ENCODE measurements at places on chromosomes 5 and 9. TPM values are rescaled to one million over a fixed set of nuclear protein-coding genes. Genes with fewer than 3 reads are reported as not detected.
A peak's percentile ranks its signal among the peaks of the same experiment; 100 is the strongest.

The CAMK4 gene
- total RNA-seq, result 0.21 TPM

The SPINK13 gene
- total RNA-seq, result not detected

The MOB3B gene
- 3.7 TPM for total RNA-seq

The ZMAT2 gene
- 70.4 TPM for total RNA-seq

The CD74 gene
- not detected for total RNA-seq

The PRDM9 gene
- total RNA-seq, result not detected

The SPINK4 gene
- total RNA-seq, result not detected

The RNF20 gene
- 38.4 TPM for total RNA-seq

DNA sequence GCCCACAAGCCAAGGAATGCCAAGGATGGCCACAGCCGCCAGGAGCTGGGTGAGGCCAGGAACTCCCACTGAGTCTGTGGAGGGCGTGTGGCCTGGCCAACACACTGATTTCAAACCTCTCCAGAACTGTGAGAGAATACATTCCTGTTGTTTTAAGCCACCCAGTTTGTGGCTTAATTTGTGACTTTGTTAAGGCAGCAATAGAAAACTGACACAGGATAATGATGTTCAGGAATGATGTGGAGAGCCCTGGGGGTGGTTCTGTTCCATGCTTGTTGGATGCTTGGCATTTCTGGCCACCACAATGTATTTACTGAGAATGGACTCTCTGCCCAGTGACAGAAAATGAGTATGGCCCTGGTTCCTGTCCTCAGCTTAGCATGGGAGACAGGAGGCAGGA is 82.8 kb downstream of the DAP start:
- DNase-seq, result no peak

GRCh38 chr9:91261417-91261816 is 100.3 kb downstream of the AUH start:
- DNase-seq, result no peak

GRCh38 chr5:175253597-175253996 is 190.4 kb downstream of the DRD1 start:
- DNase-seq, result no peak

GRCh38 chr5:174221946-174222345 is 176.4 kb downstream of the NSG2 start:
- DNase-seq, result no peak

- no peak for DNase-seq
Observed at GRCh38 chr5:128466980-128467379, 71.1 kb downstream of the FBN2 start.

DNA sequence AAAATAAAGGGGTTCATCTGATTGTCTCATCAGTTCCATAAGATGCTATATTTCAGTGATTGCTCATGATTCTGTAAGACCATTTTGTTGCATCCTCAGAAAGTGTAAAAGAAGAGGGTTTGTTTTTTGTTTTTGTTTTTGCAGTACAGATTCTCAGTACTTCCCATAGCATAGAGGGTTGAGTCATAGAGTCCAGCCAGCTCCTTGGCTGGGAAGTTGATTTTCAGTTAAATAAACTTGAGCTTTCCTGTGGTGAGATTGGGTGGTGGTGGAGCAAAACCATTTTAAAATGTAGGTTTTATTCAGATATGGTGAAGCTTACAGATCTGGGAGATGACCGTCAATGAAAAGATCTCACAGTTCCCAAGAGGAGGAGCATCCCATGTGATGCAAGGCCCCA is 48.2 kb downstream of the DAPK1 start:
- DNase-seq, result peak; percentile 26

DNA sequence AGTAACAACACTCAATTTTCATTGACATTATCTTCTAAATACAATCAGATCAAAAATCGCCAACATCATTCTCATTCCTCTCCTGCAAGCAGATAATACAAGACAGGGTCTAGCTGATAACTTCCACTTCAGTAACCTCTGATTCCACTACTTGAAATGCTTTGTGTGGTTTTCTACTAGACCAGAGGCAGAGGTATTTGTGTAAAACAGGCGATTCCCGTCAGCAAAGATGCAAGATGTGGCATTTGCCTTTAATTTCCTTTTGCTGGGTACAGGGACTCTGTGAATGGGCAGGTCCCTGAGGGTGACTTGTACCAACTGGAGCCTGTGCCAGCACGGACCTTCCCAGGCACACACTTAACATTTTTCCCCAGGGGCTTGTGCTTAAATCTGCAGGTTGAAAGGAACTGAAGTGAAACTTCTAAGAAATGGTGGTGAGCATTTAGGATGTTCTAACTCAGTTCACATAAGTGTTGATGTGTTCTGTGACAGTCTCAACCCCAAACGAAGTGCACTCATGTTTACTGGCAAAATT is 625.5 kb upstream of the WWC1 start:
- DNase-seq, result no peak

DNA sequence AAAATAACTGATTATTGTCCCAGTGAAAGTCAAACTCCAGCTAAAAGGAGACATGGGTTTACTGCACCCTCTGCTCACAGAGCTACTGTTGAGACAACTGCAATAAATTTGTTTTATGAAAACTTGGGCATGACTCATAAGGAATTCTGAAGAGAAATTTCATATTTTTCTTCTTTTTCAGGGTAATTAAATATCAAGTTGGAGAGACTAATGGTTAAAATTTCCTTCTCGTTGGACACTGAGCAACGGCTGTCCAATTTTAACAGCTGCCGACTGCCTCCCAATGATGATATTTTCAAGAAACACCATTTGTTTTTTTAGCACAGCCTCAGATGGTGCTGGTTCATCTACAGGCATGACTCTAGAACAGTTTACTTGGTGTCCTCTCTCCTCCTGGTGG is 259.2 kb upstream of the RGMB start:
- DNase-seq, result no peak

DNA sequence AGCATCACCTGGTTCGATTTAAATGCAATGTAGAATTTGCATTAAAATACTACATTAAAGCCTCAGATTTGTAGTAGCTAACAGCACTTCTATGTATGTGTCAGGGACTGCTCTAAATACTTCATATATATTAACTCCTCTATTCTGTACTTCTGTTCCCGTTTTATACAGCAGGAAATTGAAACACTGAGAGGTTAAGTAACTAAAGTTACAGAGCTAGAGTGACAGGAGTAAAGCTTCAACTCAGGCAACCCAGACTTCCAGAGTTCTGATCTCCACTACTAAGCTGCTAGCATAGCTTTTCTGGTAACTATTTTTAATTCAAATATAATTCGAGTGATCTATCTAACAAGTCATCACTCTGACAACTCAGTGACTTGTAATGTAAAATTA is 619 bp upstream of the APC start:
- DNase-seq, result no peak

GRCh38 chr5:172901012-172901780 is 58.0 kb upstream of the RPL26L1 start:
- peak; percentile 87 for DNase-seq

DNA sequence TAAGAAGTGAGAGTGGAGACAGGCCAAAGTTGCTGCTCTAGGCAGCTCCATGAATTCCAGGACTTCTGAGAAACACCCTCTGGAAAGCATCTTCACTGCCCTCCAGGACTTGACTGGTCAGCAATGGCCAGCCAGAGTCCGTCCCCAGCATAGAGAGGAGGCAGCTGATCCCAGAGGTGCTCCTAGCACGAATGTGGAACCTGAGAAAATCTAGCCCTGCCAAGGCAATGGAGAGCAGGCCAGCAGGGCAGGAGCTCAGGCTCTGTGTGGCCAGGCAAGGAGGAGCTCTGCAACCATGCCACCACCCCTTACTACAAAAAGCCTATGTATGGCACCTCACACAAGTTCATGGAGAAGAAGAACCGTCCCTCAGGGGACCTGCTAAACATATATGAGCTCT is 56.1 kb upstream of the SPTLC1 start:
- no peak for DNase-seq

DNA sequence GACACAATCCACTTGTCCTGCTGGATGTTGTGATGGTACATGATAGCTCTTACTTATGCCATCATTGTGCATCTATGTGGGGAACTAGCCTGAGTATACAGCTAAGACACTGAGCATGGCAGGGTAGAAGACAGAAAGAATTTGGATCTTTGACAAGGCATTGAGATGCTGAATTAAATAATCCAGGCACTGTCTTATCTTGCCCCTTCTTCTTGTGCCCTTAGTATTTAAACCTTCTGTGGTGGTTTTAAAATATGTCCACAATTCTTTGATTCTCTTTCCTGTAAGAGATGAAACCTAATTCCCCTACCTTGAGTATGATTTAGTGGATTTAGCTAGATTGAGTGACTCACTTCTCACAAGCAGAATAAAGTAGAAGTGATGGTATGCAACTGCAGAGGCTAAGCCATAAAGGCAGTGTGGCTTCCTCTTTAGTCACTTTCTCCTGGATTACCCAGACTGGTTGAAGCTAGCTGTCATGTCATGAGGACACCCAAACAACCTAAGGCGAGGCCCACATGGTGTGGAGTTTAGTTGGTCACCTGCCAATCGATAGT is 174.0 kb upstream of the NREP start:
- peak; percentile 68 for DNase-seq

DNA sequence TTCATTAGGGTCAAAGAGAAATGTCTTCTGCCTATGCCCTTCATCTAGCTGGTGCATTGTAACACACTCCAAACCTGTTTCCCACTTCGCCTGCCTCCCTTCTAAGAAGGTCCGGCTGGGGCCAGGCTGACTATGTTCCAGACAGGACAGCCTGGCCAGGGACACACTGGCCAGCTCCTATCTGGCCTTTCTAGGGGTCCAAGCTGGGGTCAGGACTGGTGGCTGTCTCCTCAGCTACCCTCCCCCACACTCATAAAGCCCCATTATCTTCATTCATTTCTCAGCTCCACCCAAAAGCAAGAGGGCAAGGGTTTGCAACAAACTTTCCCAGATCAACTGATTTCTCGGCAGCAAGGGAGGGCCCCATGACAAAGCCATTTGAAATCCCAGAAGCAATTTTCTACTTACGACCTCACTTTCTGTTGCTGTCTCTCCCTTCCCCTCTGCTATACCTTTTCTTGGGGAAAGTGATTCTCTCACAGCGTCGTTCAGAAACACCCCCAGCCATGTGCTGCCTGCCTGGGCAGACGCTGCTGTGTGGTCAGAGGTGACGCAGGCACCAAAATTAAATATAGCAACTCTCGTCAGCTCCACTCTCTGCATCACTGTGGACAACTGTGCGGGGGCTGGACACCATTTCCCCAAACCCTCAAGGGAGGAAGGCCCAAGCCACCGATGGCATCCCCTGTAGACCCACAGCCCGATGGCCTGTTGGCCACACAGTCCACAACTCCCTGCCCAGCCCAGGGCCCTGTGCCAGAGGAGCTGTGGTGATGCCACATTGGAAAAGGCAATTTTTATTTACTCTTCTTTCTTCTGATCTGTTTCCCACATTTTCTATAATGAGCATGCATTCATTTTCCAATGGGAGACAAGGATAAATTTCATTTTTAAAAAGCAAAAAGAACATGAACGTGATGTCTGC is 6.1 kb downstream of the IL13 start:
- no peak for DNase-seq

DNA sequence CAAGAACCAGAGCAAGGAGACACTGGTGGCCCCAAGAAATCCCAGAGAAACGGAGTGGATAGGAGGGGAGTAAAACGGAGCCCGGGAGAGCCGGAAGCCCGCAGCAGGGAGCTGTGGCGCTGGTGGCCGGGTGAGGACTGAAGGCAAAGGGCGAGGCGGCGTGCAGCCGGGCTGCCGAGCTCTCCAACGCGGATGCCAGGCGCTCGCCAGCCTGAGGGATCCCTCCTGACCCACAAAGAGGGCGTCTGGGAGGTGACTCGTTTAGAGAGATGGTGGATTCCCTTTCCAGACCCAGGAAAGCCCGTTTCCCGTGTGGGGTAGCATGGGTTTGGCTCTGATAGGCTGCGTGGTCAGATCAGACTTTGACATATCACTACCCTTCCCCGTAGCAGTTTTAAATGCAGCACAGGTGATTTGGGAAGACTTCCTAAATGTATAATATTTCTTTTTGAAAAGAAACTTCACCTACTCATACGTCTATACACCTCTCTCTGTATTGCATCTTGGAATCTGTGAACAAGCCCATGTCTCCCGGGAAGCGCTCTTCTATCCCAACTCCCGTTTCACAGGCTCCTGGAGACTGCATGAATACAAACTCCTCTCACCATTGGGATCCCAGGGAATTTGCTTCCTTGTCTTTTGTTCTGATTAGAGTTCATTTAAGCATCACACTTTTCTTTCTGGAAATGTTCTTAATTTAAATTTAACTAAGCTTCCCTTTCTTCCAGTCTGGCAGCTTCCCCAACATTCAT is 158.1 kb downstream of the C9orf152 start:
- DNase-seq, result no peak

- DNase-seq, result no peak
Observed at GRCh38 chr5:140113180-140113698, 670 bp upstream of the PURA start.

- peak; percentile 34 for DNase-seq
Observed at GRCh38 chr5:55276771-55277170, 30.7 kb downstream of the DHX29 start.

DNA sequence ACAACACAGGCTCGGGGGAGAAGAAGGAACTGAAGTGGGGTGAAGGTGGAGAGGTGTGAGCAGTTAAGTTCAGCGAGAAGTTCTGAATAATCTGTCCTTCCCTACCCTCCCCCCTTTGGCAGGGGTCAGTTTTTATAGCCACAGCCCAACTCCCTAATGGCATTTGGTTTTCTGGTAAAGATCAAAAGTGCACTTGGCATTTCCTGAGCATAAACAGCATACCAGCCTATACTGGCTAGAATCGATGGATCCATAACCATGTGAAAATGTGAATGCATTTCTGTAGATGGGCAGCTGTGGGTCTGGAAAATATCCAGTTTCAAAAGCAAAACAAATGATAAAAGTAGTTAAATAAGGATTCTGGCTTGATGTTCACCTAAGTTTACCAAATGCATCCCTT is 410.9 kb downstream of the PLK2 start:
- no peak for DNase-seq

DNA sequence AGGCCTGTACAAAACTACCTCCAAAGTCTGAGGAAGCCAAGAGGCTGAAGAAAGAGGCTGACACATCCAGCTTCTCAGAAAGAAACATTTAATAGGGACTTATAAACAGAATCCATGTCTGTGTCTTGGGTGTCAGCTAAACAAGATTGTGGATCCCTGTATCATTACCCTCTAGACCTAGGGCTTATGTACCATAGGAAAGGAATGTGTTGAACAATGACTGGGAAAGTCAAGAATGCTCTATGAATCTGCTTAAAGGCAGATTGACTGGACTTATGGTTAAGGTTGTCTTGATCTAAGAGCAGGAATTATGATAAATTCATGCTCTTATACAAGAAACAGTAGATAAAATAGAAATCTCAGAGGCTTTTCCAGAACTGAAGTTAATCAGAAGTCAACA is 335.7 kb upstream of the RPS23 start:
- DNase-seq, result no peak

Measured in MCF 10A (cell line).